Activated CD8-positive, alpha-beta memory T cell treated with anti-CD3 and anti-CD28 coated beads, Interleukin-2, amount 10 ng/mL, durations not matched to agents 7 days and 5 days (primary cell): ENCODE measurements at places on chromosomes 2 and 18. TPM values are rescaled to one million over a fixed set of nuclear protein-coding genes. Genes with fewer than 3 reads are reported as not detected.

Gene LRP1B
- not detected for total RNA-seq

Gene NT5DC4
- total RNA-seq: not detected

Gene ALPI
- not detected for total RNA-seq

Gene CYP27C1
- total RNA-seq: not detected

Gene RAMP1
- 0.64 TPM for total RNA-seq

Gene MAL
- 178 TPM for total RNA-seq

Gene CYP26B1
- not detected for total RNA-seq

Gene GALNT5
- total RNA-seq: not detected

Gene UGT1A4
- not detected for total RNA-seq

Gene MBOAT2
- total RNA-seq: 8.8 TPM

Gene CCDC195
- total RNA-seq: not detected

Gene IL18R1
- 25.9 TPM for total RNA-seq

Gene PPP3R1
- 58.6 TPM for total RNA-seq

Gene CMPK2
- 81.3 TPM for total RNA-seq

Gene MARS2
- 17.8 TPM for total RNA-seq

Gene PLCD4
- 0.30 TPM for total RNA-seq

Gene GDF7
- not detected for total RNA-seq

Gene SMIM21
- total RNA-seq: not detected

Gene IL1B
- total RNA-seq: not detected

Gene PLEKHA3
- total RNA-seq: 26.4 TPM

Gene DOCK10
- 271 TPM for total RNA-seq

Gene MPP4
- total RNA-seq: not detected

Gene RAB27B
- 3.5 TPM for total RNA-seq

Gene MPPE1
- total RNA-seq: 42.9 TPM

Gene WDR54
- total RNA-seq: 84.0 TPM

Gene TUBA4B
- not detected for total RNA-seq

Gene PAIP2B
- total RNA-seq: 1.5 TPM

Gene ATP8B1
- total RNA-seq: not detected

Gene ERMN
- 3.7 TPM for total RNA-seq

Gene COPS8
- 43.6 TPM for total RNA-seq

Gene ADAM23
- 0.32 TPM for total RNA-seq

Gene GULP1
- total RNA-seq: not detected

Gene MAPK4
- not detected for total RNA-seq

Gene ERFE
- total RNA-seq: not detected

Gene FEV
- not detected for total RNA-seq

Gene STARD6
- total RNA-seq: 0.61 TPM

Gene GNLY
- 1,915 TPM for total RNA-seq

Gene MBD5
- total RNA-seq: 44.8 TPM
